ENCODE measurements at places on chromosomes 11 and 22.

- no peak for DNase-seq
Observed at GRCh38 chr22:38799265-38800002, 5.5 kb upstream of the DNAL4 start.

DNA sequence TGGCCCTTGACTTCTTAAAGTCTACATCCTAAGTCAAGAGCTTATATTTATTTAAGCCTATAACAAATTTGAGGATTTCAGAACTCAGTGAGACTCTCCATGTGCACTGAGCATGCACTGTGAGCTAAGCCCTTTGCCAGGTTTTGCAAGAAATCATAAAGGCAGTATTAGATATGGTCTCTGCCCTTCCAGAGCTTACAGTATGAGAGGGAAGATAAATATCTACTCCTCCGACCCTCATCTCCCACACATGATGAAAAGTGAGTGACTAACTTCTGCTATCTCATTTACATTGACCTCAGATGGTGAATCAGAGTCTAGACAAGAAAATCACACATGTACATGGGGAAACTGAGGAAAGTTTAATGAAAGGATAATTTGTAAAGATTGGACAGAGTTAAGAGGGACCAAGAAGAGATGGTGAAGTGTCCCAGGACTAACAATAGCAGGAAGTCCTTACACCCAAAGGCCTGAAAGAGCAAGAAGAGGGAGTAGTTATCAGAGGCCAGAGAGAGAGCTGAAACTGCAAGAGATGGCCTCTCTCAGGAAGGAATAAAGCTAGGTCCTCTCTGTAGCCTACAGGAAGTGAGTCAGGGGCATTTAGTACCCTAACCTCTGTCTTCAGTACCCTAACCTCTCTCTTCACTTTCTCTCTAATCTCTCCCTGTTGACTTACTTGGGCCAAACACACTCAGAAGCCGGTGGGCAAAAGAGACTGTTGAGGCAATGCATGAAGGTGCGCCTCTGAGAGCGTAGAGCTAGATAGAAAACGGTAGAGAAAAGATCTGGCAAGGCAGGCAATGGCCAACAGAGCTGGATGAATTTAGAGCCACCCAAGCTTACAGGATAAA is 23.0 kb upstream of the BLID start:
- DNase-seq, result no peak

DNA sequence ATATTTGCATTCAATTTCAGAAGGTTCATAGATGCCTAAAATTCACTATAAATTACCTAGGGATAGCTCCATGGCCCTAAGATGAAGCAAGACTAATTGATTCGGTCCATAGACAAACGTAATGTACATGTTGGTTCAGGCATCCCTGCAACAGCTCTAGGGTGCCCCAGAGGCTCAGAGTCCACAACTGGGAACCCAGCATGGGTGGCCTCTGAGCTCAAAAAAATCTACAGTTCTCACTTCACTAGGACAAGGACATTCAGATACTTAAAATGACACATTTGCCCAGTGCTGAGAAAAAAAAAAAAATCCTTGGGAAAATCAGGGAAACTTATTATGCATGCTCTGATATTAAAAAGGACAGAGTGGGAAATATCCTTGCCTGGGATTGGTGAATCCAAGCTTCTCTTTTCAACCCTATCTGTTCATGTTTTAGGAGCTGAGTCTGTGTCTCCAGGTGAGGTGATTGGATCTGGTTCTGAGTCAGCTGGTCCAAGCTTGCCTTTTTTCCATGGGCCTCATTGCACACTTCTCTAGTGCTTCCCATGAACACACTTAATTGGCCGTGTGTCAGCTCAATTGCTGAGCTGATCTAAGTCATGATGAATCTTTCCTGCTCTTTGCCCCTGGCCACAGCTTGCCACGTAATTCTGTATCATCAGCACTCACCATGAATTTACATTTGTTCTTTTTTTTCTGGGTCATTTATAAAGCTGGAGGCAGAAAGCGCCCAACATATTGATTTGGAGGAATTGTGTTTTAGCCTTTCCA is 116.3 kb upstream of the RCN1 start:
- DNase-seq, result no peak

DNA sequence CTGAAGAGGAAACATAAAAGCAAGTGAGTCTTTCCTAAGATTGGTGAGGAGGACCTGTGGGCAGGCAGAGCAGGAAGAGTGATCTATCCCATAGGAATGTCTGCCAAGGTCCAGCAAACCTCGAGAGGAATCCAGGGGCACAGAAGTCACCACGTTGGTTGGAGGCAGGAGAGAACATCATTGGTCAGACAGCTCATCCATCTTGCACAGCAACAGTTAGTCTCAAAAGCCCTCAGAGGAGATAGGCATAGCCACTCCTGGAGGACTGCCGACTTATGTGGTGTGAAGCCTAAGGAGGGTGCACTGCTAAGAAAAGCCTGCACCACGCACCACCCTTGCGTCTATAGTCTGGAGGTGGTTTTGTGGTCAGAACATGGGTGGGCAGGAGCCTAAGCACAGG is 109.1 kb downstream of the RASSF10 start:
- no peak for DNase-seq

DNA sequence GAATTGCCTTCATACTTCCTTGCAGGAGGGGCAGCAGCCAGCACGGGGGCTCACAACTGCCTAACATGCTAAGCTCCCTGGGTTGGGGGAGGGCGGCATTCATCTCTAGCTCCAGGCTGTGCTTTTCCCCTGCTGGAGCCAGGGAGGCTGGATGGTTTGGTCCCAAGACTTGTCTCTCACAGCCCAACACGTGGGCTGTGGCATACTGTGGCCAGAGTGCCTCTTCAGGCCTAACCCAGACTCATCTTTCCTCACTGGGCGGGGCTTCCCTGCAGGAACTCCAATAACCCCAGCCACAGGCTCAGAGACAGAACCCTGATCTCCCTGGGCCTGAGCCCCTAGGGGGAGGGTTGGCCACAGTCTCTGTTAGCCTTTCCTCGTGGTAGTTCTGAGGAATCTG is 121.9 kb upstream of the PLET1 start:
- no peak for DNase-seq

- no peak for DNase-seq
Observed at GRCh38 chr11:66048547-66049323, at the start of gene GAL3ST3. Gene GAL3ST3, minus strand, starts transcription at chr11:66049161. Its CDS starts 3,746 bp downstream, at chr11:66045415.

DNA sequence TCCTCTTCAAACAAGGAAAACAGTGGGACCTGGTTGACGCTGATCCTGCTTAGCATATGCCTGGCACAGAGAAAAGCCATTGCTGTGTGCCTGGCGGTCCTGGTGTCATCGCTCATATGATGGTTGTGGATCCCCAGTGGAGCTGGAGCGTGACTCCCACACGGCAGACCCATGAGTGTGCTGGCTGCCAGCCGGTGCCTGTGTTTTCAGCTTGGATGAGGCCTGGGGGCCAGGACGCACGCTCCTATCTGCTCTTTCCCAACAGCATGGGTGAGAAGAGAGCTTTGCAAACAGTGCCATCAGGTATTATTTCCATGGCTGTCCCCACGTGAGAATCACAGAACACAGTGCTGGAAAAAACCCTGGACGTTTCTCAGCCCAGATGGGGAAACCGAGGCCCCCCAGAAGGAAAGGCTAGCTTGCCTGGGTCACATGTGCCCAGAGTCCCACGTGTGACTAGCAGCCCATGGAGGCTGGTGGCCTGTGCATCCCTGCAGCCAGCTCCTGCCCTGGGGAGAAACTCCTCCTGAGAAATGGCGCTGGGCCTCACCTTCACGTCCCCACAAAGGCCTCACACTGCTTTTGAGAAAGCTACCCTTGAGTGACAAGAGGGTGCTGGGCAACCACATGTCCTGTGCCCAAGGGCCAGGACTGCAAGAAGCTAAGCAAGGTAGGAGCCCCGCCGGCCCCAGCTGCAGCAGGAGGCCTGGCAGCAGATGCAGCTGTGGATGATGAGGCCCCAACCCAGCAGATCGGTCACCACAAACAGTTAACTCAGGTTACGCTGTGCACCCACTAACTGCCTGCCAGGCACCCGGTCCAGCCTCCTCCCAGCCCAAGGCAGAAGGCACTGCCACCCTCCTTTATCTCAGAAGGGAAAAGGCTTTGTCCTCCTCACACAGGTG is 4.2 kb downstream of the CDKN1C start:
- DNase-seq, result no peak

DNA sequence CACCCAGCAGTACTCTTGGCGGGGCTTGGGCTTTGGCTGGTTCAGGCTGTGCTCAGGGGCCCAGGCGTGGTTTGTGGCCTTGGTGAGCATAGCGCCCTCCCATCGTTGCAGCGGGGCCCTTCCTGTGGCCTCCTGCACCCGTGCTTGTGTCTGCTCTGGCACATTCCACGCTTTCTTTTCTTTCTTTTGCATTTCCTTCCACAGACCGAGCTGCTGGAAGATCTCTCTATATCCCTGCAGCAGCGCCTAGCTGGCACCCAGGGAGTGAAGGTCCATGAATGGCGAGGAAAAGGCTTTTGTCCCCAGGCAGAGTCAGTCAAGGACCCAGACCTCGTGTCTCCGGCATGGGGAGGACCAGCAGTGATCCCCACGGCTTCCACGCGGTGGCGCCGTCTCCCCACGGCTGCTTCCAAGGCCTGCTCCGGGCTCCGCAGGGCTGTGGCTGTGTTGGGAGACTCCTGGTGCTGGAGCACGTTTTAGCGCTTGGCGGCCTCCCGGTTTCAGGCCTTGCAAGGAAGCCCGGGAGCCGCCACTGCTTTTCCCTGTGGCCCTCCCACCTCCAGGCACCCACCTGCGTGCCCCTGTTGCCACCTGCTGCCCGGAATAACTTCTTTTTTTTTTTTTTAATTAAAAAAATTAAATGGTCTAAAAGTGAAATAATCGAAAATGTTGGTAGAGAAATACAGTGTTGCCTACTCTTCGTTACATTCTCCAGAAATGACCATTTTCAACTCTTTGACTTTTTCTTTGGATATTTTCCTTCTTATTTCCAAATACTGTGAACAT is 28.5 kb downstream of the GLB1L2 start:
- DNase-seq, result peak; percentile 56

DNA sequence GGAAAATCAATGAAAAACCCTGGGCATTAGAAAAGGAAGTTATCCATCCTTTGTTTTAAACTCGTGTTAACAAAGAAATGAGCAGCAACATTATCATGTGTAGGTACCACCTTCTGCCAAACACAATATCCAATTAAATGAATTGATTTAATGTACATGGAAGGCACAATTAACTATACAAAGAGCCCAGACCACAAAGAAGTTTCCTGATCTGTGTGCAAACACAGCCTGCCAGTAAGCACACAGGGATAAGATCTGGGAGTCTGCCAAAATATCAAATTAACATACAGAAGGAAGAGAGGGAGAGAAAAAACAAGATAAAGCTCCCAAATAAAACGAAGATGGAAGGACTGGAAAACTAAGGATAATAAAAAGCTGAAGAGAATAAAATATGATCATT is 54.1 kb upstream of the SLC25A1 start:
- no peak for DNase-seq

DNA sequence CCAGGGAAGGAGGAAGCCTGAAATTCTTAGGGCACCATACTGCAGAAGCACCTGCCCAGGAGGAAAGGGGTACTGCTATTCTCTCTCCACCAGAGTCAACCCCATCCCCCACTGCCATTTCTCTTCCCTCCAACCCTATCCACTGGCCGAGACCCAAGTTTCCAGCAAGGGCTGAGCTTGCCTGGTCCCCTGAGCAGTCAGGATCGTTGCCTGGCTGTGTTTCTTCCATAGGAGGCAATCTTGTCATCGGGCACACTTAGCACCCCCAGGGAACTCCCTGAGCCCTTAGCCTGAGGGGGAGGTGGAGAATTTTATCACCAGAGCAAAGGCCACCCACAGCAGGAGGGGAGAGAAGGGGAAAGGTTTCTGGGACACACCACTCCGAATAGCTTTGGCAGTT is 115.8 kb upstream of the NECTIN1 start:
- no peak for DNase-seq

- DNase-seq, result no peak
Observed at GRCh38 chr11:87298155-87298554, 260.4 kb downstream of the TMEM135 start.

- no peak for DNase-seq
Observed at GRCh38 chr11:1036931-1037330, 413 bp upstream of the MUC6 start.
